ENCODE measurements at places on chromosomes 1 and 21. TPM values are rescaled to one million over a fixed set of nuclear protein-coding genes. Genes with fewer than 3 reads are reported as not detected.

PTPN7 gene
- 5.2 TPM for total RNA-seq

E2F2 gene
- 1.1 TPM for total RNA-seq

DEGS1 gene
- total RNA-seq, result 73.9 TPM

F3 gene
- 70.8 TPM for total RNA-seq

KIRREL1 gene
- total RNA-seq, result 24.4 TPM

GRCh38 chr1:237756304-237756967 is 134.3 kb downstream of the ZP4 start:
- H3K4me3 ChIP-seq, result no peak overlapping the region
- no peaks in the 10 kb centered on the region for H3K27me3 ChIP-seq
- no peaks in the 10 kb centered on the region for H3K36me3 ChIP-seq

GRCh38 chr21:32120230-32120629 is 158.6 kb downstream of the MIS18A start:
- H3K36me3 ChIP-seq, result no peaks in the 10 kb centered on the region
- H3K27me3 ChIP-seq, result no peaks in the 10 kb centered on the region
- H3K27ac ChIP-seq, result no peak overlapping the region
- no peak for DNase-seq
- H3K4me1 ChIP-seq, result no peaks in the 10 kb centered on the region

GRCh38 chr1:55612988-55613387 is 397.8 kb upstream of the USP24 start:
- H3K4me1 ChIP-seq, result no peaks in the 10 kb centered on the region
- no peaks in the 10 kb centered on the region for H3K27me3 ChIP-seq
- H3K4me3 ChIP-seq, result no peak overlapping the region
- no peaks in the 10 kb centered on the region for H3K36me3 ChIP-seq
- H3K27ac ChIP-seq, result no peak overlapping the region
- DNase-seq, result no peak

GRCh38 chr1:83631851-83632250 is 367.1 kb downstream of the TTLL7 start:
- H3K27ac ChIP-seq, result no peak overlapping the region
- DNase-seq, result no peak
- H3K36me3 ChIP-seq, result no peaks in the 10 kb centered on the region
- H3K4me1 ChIP-seq, result no peaks in the 10 kb centered on the region
- no peaks in the 10 kb centered on the region for H3K27me3 ChIP-seq

DNA sequence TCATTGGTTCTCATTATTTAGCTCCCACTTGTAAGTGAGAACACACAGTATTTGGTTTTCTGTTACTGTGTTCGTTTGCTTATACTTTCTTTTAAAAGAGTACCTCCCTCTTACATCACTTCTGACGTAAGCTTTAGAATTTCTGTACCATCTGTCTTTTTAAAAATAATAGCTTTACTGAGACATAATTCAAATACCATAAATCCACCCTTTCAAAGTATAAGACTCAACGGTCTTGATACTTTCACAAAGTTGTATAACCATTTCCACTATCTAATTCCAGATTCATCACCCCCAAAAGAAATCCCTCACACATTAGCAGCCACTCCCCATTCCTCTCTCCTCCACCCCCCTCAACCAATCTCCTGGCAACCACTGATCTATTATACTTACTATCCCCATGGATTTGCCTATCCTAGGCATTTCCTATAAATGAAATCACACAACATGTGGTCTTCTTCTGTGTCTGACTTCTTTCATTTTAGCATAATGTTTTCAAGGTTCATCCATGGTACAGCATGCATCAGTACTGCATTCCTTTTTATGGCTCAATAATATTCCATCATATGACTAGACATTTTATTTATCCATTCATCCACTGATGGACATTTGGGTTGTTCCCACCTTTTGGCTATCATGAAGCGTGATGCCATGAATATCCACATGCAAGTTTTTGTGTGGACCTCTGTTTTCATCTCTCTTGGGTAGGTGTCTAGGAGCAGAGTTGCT is 104.7 kb downstream of the HLCS start:
- no peak overlapping the region for H3K4me3 ChIP-seq
- H3K27me3 ChIP-seq, result no peaks in the 10 kb centered on the region
- no peak overlapping the region for H3K27ac ChIP-seq
- H3K4me1 ChIP-seq, result peaks cover 15% of the 10 kb centered on the region
- DNase-seq, result no peak
- no peaks in the 10 kb centered on the region for H3K36me3 ChIP-seq

GRCh38 chr1:53896635-53897229 is 2.7 kb downstream of the DIO1 start:
- H3K36me3 ChIP-seq, result no peaks in the 10 kb centered on the region
- DNase-seq, result no peak
- no peaks in the 10 kb centered on the region for H3K27me3 ChIP-seq
- H3K27ac ChIP-seq, result no peak overlapping the region
- no peak overlapping the region for H3K4me3 ChIP-seq

DNA sequence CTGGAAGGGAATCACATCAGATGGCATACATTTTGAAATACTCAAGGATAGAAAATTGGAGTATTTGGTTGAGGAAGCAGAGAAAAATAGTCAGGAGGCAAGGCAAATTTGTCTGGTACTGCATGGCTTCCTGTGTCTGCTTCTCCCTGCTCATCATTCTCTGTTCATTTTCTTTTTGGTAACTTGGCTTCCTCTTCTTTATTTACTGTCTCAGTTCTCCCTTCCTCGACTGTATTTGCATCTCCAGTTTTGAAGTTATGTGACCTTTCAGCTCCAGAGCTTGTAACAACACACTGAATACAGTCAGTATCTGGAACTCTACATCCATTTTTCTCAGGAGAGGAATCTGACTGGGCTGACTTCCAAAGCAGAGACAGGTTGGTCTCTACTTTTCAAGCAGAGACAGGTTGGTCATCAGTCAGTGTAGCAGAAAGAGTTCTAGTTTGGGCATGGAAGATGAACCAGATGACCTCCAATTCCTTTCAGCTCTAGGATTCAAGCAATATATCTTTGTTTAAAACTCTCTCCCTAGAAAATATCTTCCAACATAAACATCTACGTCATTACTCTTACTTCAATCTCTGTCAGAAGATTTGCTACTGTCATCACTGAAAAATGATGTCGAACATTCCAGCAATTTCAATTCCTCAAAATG is 571.2 kb downstream of the ADGRL2 start:
- H3K27ac ChIP-seq, result no peak overlapping the region
- H3K4me1 ChIP-seq, result no peaks in the 10 kb centered on the region
- H3K4me3 ChIP-seq, result no peak overlapping the region
- no peak for DNase-seq
- H3K36me3 ChIP-seq, result no peaks in the 10 kb centered on the region

DNA sequence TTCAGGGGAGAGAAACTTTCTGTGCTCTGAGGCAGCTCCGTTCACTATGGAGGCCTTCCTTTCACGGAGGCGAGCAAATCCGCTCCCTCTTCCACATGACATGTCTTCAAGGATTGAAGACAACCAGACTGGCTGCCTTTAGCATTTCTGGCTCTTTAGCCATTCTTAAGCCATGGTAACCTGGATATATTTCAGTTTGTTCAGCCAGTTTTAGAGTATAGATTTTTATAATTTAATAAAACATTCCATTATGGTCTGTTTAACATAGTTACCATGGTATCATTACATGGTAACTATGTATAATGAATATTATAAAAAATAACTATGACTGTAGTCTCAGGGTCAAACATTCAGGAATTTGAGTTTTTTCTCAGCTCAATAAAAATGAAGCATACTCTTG is 54.2 kb upstream of the NFIA start:
- no peak overlapping the region for H3K27ac ChIP-seq
- no peak for DNase-seq
- no peaks in the 10 kb centered on the region for H3K36me3 ChIP-seq
- no peaks in the 10 kb centered on the region for H3K4me1 ChIP-seq
- H3K27me3 ChIP-seq, result no peaks in the 10 kb centered on the region

GRCh38 chr1:119554183-119554582 is 47.2 kb downstream of the HSD3B1 start:
- no peaks in the 10 kb centered on the region for H3K27me3 ChIP-seq
- no peaks in the 10 kb centered on the region for H3K4me1 ChIP-seq
- H3K4me3 ChIP-seq, result no peak overlapping the region
- no peaks in the 10 kb centered on the region for H3K36me3 ChIP-seq

- H3K27me3 ChIP-seq, result no peaks in the 10 kb centered on the region
- no peak for DNase-seq
- no peaks in the 10 kb centered on the region for H3K36me3 ChIP-seq
- H3K4me3 ChIP-seq, result no peak overlapping the region
Observed at GRCh38 chr1:30467101-30467500, 256.3 kb downstream of the MATN1 start.

DNA sequence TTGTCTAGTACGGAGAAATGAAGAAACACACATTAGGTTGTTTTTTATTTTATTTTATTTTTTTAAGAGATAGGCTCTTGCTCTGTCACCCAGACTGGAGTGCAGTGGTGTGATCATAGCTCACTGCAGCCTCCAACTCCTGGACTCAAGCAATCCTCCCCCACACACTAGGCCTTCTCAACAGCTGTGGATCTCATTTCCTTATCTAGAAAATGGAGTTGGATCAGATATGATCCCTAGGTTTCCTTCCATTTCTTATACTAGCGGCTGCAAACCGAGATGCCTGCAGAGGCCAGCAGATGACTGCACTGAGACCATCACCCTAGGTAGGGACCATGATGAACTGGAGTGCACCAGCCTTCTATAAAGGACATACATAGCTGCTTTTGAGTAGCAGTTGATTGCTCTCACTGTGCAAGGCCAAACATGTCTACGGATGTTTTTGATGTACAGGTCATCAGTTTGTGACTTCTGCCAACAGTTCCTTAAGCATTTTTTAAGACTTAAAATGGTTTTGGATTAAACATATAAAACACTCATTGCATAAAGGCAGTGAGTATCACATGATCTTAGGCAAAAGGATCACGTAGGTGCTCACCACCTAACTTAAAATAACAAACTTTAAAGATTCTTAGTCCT is 11.4 kb upstream of the KLHL12 start:
- DNase-seq, result no peak
- H3K27ac ChIP-seq, result no peak overlapping the region
- no peaks in the 10 kb centered on the region for H3K4me1 ChIP-seq
- no peak overlapping the region for H3K4me3 ChIP-seq
- no peaks in the 10 kb centered on the region for H3K27me3 ChIP-seq
- H3K36me3 ChIP-seq, result peaks cover 43% of the 10 kb centered on the region
